ENCODE measurements at places on chromosomes 7 and 10.

GRCh38 chr7:123876557-123877256 is 31.7 kb downstream of the HYAL4 start:
- no peak for DNase-seq

- no peak for DNase-seq
These were observed 104.9 kb downstream of the CDK6 start for GRCh38 chr7:92731335-92732063.

- DNase-seq: no peak
These were observed 79.6 kb downstream of the TNS3 start for GRCh38 chr7:47502240-47502877.

- DNase-seq: no peak
These were observed 64.1 kb upstream of the INSIG1 start for GRCh38 chr7:155233311-155234157.

- no peak for DNase-seq
These were observed 59.8 kb upstream of the ZNRF2 start for GRCh38 chr7:30224511-30225062.
